ENCODE measurements at places on chromosomes 6 and 20.

- no peak for DNase-seq
These were observed 10.9 kb upstream of the MRS2 start for GRCh38 chr6:24391756-24392405.

DNA sequence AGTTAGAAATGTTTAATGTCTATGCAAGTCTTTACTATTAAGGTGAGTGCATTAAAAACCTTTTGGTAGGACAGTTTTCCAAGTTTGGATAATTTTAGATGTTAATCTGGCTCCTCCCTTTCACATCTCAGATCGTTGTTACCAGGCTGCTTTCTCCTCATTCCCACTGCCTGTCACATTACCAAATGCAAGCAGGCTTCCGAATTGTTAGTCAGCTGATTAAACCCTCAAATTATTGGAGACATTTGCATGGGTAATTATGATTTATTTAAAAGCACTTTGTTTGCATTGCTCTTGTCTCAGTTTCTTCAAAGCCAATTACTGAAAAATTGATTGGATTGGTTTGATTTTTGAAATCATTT lies 816.5 kb downstream of the KIF16B start:
- DNase-seq: peak; percentile 52

DNA sequence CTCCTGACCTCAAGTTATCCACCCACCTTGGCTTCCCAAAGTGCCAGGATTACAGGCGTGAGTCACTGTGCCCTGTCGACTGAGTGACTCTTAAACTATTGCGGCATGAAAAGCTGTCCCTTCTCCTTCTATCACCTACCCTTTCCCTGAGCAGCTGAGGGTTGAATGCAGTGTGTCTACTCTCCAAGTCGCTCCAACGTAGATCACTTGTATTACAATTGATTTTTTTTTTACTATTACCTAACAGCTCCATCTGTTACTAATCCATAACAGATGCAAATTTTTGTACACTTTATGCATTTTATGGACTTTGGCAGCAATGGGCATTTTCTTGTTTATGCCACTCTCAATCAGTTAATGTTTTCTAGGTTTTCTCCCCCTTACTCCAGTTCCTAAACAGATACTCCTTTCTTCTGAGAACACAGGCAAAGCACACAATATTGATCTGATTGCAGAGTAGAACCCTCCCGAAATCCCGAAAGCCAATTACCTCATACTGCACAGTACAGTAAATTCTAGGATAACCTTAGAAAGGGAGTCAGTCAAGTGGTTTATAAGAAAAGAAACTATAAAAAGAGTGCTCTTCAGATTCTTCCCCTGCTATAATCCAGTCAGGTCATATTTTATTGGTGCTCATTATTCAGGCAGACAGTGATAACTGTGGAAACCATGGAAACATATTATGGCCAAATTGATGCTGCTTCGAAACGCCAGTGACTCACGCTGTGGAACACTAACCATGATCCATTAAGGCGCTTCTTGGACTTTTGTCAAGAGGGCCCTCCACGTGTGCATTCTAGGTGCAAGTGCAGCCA lies 273.0 kb downstream of the ADGB start:
- no peak for DNase-seq

- no peak for DNase-seq
These were observed 579.2 kb downstream of the EPM2A start for GRCh38 chr6:145155873-145156782.

DNA sequence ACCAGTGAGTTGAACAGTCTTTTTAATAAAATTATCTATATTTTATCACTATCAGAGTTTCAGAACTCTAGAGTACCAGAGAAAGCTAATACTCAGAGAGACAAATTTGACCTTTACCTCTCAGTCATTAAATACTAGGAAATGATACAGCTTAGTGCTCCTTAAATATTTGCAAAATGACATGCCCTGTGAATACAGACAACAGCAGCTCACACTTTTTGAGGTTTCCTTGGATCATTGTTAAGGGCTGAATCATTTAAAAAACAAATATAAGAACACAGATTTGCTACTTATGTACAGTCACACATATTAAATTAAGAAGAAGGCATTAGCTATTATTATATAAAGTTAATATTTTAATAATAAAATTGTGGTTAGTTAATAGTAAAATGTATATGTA lies 1158.7 kb upstream of the EYS start:
- no peak for DNase-seq

GRCh38 chr6:43995137-43995536 lies 132.1 kb downstream of the MRPL14 start:
- DNase-seq: no peak

DNA sequence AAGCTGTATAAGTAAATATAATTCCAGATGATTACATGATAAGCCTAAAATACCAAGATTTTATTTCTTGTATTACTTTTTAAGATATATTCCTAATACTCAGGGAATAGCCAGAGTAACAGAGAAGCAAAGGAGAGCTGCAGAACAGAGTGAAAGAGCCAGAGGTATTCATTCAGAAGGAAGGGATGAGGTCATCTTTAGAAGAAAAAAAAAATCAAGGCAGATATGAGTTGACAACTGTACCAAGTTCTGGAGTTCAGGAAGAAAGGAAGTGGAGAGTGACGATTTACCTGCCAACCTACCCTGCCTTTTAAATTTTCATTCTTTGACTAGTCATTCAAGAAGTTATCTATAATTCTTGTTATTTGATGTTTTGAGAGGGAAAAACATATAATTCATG lies 28.8 kb upstream of the NHSL1 start:
- no peak for DNase-seq

DNA sequence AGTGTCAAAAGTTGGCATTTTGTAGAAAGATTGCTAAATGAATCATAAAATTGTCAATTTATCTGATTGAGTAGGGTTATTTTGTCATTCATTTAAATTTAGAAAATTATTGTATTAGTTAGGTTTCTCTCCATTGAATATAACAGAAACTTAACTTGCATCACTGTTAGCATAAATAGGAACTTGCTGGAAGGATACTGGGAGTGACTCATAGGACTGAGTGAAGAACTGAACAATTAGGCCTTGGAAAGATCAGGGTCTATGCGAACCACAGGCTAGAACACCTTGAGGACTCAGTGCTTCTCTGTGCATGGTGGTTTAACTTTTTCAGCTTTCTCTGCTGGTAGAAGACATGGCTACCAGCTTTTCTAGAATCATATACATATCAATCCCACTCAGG lies 67.7 kb upstream of the IFNGR1 start:
- no peak for DNase-seq

- DNase-seq: no peak
These were observed 54.9 kb downstream of the CDH4 start for GRCh38 chr20:61306937-61307475.

DNA sequence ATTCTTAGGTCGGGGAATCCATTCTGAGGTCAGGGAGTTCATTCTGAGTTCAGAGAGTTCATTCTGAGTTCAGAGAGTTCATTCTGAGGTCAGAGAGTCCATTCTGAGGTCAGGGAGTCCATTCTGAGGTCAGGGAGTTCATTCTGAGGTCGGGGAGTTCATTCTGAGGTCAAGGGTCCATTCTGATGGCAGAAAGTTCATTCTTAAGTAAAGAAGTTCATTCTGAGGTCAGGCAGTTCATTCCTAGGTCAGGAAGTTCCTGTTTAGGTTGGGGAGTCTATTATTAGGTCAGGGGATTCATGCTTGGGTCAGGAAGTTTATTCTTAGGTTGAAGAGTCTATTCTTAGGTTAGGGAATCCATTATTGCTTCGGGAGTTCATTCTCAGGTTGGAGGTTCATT lies 16.5 kb upstream of the NXT1 start:
- no peak for DNase-seq

GRCh38 chr20:56860413-56860812 lies 231.3 kb downstream of the TFAP2C start:
- no peak for DNase-seq

GRCh38 chr6:128443553-128443952 lies 76.8 kb downstream of the PTPRK start:
- DNase-seq: no peak

GRCh38 chr6:87180105-87180728 lies 24.9 kb downstream of the ZNF292 start:
- peak; percentile 14 for DNase-seq

- DNase-seq: no peak
These were observed 90.5 kb upstream of the MBOAT1 start for GRCh38 chr6:20302702-20303251.

DNA sequence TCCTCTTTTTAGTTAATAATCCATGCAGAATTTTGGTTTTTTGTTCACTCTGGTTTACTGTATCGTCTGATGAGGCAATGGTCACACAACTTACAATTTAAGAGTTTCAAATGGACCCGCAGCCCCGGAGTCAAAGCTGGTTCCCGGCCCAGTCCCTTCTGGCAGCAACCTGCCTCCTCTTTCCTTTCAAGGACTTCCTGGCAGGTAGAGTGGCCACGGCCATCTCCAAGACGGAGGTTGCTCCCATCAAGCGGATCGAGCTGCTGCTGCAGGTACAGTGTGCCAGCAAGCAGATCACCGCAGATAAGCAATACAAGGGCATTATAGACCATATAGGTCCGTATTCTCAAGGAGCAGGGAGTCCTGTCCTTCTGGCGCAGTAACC lies 218.2 kb downstream of the GJA1 start:
- no peak for DNase-seq

DNA sequence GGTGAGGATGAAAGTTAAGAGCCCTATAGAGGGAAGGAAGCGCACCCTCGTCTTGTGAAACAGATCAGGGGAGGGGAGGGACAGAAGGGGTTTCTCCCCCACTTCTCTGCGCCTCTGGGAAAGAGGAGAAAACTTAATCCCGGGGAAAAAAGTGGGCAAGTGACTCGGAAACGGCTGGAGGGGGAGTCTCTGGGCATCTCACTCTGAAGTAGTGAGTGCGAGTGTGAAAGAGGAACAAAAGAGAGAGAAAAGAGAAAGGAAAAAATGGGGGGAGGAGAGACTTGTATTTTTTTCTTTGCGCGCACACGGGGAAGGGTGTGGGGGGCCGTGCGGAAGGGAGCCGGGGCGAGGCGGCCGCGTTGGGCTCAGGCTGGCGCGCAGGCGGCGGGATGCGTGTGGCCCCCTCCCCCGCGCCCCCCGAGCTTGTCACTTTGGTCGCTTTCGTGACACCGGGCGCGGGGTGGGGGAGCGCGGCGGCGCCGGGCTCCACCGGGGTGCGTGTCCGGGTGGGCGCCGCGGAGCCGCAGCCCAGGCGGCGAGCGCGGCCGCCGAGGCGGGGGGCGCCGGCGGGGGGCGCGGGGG lies 454 bp downstream of the L3MBTL3 start:
- no peak for DNase-seq

DNA sequence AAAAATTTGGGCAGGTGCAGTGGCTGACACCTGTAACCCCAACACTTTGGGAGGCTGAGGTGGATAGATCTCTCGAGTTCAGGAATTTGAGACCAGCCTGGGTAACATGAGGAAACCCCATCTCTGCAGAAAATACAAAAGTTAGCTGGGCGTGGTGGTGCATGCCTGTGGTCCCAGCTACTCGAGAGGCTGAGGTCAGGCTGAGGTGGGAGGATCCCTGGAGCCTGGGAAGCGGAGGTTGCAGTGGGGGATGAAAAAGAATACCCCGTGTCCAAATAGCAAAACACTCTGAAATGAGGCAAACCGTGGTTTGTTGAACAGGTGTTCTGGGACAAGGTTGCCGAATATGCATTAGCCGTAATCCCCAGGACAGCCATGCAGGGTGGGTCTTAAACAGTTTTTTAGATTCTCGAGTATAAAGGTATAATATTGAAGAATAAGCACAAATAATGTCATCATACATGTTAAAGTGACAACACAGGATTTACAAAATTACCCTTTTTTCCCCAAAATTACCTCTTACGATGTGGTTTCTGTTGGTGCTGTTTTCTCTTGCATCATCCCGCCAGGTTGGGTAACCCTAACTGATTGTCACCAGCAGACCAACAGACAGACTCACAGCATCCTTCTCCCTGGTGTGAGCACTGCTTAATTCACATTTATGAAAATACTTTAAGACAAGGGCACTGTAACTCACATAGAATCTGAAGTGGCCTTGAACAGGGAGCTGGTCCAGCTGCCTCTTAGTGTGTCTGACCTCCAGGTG lies 9.1 kb downstream of the DNAJC5 start:
- no peak for DNase-seq

DNA sequence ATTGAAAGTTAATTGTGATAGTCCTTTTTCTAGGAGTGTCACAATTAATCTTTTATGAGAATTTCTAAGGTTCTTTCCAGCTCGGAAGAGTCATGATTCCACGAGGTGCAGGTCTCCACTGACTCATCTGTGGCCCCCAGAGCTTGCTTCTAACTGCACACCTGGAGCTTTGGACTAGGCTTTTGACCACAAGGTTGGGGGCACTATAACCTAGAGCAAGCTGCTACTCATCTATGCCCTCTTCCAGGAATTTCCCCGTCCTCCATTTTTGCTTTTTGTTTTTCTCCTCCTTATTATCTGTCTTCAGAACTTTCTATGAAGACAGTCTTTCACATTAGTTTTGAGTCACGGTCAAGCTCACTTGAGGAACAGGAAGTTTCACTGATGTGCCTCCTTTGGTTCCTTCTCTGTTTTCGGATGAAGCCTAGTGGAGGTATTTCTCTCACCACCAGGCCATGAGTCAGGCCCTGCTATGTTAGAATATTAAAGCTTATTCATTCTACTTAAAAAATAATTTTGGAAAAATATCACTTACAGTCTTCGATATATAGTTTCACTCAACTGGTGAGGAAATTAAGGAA lies 119.2 kb upstream of the INSM1 start:
- DNase-seq: no peak

DNA sequence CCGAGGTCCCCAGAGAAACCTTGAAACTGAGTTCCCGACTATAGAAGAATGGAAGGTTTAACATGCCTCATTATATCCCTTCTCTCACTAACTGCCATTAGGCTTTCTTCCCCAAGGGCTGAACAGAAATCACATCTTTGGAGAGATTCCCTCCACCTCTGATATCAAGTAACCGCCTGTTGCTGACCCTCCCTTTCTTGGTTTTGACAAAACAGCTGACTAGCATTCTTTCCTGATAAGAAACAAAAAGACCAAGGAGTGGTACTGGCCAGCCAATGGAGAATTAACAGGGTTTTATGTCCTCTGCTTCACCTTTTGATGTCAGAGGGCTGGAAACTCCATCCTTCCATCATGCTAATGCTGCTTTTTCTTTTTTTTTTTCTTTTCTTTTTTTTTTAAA lies 176.6 kb upstream of the ADGRB3 start:
- no peak for DNase-seq

DNA sequence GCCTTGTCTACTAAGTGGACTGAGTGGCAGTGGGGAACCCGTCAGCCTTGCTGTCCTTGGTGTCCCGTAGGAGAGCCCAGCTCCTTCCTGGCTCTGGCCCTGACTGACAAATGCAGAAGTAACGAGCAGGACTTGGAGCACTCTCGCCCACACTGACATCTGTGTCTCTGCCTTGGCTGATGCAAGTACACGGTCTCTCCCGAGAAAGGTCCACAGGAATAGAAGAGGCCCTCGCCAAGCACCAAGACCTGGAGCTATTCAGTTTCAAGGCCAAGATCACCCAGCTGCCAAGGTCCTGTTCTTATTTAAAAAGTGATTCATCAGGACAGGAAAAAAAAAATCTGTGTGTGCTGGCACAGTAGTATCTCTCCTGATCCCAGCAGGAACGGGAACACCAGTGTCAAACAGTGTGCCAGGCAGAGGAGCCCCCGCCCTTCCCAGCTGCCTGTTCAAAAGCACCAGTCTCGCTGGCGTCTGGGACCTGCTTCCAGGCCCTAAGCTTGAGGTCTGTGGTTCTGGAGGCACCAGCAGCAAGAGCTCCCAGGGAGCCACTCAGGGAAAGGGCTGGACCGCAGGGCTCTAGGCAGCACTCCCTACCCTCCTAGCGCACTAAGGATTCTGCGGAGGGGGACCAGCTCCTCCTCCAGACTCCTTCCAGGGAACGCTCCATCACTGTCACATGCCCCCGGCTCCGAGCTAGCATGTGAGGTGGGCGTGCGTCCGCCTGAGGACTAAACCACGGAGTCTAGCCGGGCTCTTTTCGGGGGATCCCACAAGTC lies 376.9 kb downstream of the RNGTT start:
- DNase-seq: no peak

GRCh38 chr20:58481481-58482021 lies 33.6 kb downstream of the APCDD1L start:
- no peak for DNase-seq
